ENCODE measurements at places on chromosomes 2 and 18. TPM values are rescaled to one million over a fixed set of nuclear protein-coding genes. Genes with fewer than 3 reads are reported as not detected.
A peak's percentile ranks its signal among the peaks of the same experiment; 100 is the strongest.

DNA sequence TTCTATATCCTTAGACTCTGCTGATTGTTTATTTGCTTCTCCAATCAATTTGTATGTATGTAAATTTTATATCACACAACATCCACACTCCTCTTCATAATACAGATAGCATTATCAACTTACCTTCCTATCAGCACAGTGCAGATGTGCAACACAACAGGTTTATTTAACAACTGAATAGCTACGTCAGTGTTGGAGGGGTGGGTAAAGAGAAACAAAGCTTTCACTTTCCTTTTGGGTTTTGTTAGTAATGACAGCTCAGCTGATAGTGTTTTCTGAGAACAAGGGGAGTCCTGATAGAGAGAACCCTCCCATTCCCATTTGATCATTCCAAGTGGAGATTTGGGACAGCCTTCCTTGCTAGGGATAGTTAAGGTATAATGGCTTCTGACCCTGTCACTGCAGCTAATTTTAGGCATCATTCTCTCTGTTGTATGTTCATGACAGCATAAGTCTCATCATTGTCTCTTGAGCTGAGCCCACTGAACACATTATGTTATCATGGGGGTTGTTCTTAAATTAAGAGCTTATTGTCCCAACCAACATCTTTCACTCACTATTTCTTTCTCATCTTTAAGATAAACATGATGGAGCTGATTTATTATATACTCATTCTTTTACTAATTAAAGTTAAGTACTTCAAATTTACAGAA lies 227.7 kb downstream of the GPD2 start:
- no peak for DNase-seq

DNA sequence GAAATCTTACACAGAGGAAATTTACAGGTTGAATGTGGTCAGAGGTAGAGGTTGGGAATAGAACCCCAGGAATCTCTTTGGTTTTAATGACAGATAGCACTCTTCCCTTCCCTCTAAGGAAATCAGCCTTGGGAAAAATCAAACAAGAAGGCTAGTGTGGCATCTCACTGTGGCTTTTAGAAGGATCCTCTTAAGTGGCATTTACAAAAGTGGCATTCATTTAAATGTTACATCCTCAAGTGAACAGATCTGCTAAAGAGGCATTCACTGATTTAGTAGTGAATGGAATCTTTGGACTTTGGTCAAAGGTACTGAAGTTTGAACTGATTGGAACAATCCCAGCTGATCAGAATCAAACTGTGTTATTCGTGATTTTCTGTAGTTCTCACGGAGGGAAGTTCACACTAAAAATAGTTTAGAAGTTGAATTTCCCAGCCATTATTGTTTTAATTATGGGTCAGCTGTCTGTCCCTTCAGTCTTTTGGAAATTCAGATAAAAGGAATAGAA lies 136.5 kb upstream of the FN1 start:
- DNase-seq: no peak

- DNase-seq: no peak
These were observed 35.0 kb upstream of the IL1R2 start for GRCh38 chr2:101956465-101957438.

DNA sequence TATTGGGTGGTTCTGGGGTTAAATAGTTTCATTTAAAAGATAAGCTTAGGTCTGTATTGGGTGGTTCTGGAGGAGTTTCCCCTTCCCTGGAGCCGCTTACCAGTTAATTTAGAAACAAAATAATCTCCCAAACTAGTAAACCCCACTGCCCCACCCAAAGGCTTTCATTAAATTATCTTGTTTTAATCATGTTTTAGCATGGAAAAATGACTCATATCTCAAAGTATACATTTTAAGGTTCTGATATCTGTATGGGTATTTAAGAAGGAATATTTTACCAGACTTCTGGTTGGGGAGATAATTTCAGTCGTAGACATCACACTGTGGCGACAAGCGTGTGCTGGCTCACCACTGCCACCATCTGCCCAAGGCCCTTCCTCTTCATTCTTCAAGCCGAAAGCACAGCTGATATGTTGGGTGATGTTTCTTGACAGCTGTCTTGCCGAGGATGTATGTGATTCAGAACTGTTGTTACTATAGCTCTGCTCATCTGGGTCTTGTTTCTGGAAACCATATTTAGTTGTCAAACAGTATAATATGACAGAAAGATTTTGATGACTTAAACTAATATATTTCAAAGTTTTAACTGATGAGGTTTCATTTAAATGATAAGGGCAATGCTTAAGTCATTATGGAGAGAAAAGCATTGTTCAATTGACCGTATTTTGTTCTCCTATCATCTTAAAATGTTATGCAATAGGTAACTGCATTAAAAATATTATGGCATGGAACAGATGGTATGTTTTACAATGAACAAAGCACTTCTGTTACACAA lies 5.1 kb downstream of the FIGLA start:
- no peak for DNase-seq

DNA sequence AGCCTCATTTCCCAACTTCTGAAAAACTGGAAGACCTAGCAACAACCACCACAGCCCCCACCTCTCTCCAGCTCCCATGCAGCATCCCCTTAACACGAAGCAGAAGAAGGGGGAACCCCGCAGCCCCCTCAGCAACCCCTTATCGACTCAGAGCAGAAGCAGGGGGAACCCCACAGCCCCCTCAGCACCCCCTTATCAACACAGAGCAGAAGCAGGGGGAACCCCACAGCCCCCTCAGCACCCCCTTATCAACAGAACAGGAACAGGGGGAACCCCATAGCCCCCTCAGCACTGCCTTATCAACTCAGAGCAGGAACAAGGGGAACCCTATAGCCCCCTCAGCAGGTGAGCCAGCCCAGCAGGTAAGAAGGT lies 6.7 kb downstream of the SLC66A2 start:
- no peak for DNase-seq

GRCh38 chr2:66030553-66030952 lies 404.4 kb upstream of the MEIS1 start:
- DNase-seq: no peak

GRCh38 chr2:24473626-24474025 lies 17.4 kb upstream of the NCOA1 start:
- DNase-seq: no peak

DNA sequence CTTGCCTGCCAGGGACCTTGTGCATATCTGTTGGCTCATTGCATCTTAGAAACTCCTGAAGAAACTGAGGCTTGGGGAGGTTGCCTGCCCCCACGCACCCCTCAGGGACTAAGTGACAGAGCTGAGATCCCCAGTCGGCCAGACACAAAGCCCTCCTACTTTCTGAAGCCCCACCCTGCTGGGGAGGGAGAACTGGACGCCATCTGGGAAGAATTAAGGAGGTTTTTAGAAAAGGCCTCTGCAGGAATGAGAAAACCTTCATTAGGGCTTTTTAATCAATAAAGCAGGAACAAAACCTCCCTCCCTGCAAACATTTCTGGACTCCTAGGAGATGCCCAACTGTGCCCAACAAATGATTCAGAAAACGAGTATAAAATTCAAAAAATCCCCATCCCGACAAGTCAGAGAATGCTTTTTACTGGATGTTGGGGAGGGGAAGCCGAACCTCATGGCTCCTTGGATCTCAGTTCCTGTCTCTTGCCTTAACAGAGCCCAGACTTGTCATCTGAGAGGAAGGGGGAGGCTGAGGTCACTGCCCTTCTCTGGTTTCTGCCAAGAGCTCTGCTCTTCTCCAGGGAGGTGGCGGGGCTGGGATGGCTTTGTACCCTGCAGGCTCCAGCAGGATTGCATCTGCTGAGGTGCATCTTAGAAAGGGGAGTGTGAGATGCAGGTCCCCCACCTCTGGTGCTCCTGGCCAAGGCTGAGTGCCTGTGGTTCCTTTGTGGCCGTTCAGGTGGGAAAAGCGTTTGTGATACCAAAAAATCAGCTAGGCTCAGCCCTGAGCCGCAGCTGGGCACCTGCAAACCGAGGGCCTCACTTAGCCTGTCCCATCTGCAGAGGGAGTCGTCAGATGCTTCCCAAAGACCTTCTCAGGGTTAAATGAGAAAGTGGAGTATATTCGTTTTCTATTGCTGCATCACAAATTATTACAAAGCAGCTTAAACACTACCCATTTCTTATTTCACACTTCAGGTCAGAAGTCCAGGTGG lies 142.4 kb downstream of the ZFP36L2 start:
- DNase-seq: no peak

DNA sequence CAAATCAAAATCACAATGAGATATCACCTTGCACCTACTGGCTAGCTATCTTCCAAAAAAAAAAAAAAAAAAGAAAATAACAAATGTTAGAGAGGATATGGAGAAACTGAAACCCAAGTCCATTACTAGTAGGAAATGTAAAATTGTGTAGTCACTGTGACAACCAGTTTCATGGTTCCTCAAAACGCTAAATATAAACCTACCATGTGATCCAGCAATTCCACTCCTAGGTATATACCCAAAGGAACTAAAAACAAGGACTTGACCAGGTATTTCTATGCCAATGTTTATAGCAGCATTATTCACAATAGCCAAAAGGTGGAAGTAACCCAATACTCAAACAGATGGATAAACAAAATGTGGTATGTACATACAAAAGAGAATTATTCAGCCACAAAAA lies 11.7 kb upstream of the SCRN3 start:
- DNase-seq: no peak

DNA sequence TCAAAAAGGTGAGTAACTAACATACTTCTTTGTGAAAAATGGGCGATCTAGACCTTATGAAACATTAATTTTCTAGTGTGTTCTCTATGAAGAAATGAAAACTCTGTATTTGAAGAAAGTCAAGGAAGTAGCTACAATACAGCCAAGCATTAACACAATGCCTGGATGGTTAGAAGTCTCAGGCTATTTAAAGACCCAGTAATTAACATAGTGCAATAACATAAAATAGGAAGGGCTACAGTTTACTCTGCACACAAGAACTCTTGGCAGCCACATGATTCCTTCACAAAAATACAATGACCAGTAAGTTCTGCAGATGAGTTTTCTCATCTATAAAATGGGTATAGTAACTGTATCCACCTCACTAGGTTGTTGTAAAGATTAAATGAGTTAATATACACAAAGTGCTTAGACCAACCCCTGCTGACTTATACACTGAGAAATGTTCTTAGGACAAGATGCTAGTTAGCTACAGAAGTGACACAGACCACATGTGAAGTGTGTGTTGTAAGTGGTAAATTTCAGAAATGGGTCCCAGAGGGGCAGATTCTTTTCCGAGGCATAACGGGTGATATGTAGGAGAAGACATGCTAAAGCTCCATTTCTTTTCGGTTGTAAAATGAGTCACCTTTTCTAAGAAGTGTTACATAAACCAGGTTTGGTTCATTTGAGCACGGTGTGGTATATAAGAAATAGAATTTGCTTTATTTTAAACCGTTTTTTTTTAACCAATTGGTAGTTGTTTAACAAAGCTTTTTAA lies 61.8 kb downstream of the CXCR4 start:
- DNase-seq: no peak

DNA sequence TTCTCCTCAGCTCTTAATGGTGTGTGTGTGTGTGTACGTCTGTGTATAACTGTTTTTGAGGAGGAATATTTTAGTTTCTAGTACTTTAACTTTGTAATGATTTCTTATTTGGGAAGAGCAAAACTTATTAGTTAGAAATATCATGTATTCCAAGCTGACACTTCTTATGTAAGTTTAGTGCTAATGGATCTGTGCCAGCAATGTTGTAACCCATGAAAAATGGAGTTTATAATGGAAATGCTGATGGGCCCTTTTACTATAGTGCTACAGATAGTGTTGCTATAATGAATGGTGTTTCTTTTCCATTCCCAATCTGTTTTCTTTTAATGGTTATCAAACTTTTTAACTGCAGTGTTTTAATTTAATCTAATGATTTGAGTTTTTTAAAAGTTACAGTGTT lies 49.8 kb upstream of the OTX1 start:
- DNase-seq: no peak

DNA sequence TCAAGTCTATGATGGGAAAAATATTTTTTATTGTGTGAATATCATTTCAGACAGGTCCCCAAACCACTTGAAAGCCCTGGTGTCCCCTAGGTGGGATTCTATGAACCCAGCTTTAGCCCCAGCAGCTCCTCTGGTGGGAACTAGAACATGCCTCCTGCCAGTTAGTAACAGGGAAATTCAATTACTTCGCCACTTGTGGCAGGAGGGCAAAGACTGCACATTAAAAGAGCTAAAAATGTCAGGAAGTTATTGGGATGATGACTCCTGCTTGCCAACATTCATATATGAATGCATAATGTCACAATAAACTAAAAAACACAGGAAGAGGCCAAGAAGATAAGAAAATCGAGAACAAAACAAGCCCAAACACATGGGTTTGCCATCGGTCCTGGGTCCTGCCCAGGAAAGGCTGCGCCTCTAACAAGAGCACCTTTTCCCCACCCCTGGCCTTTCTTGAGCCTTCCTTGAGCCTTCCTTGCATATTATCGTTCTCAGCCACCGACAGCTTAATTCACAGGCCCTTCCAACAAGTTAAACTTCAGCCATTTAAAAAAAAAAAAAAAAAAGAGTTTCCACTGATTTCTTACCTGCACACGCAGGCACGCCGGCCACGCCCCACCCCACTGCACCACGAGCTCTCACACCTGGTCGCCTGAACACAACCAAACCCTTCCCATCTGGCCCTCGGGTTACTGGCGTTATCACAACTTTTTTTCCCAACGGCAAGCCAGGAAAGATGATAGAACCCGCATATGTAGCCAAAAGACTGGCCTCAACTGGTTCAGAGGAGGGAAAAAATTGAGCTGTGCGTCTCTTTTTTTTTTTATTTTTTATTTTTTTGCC lies 23.4 kb downstream of the BCL11A start:
- peak; percentile 69 for DNase-seq

DNA sequence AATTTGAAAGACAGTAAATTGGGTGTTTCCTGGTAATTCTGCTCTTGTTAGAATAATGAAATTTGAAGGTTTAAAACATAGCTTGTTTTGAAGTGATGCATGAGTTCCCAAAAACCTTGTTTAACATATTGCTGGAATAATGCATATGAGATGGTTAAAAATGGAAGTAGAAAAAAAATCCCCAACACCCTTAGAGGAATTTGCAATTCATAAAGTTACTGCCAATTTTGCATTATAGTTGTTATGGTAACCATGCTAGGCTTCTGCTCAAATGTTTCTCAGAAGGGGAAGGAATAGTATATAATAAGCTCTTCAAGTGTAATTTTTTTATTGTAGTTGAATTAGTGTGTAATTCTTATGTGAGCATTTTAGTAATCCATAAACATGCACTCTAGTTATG lies 49.1 kb downstream of the FASTKD2 start:
- no peak for DNase-seq

The PDE6D gene
- total RNA-seq: 23.6 TPM

The COQ10B gene
- 14.4 TPM for total RNA-seq

The REG3G gene
- total RNA-seq: not detected

The LYPD1 gene
- total RNA-seq: not detected

The BOLL gene
- total RNA-seq: not detected

The NPHP1 gene
- total RNA-seq: not detected
